ENCODE measurements at places on chromosomes 1 and 21. TPM values are rescaled to one million over a fixed set of nuclear protein-coding genes. Genes with fewer than 3 reads are reported as not detected.

- no peak for DNase-seq
Measured at GRCh38 chr1:232630894-232631195, 912 bp upstream of the SIPA1L2 start.

- DNase-seq = no peak
Measured at GRCh38 chr1:12456979-12457378, 161.0 kb downstream of the DHRS3 start.

DNA sequence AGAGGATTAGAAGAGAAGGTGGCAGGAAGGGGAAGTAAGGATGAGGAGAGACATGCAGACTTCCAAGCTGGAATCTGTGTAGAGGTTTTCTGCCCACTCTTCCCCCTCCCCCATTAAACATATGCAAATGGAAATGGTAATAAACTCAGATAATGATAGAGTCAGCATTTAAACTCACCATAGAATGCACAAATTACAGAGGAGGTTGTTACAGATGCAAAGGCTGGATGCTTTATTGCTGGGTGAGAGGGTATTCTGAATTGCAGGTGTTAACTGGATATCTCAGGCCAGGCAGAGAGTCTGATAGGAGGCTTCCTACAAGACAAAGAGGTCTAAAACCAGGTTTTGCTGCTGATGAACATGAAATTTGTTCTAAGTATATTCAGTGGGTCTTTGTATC lies 372.5 kb downstream of the SEC16B start:
- DNase-seq = no peak

GRCh38 chr1:181500636-181501035 lies 17.3 kb downstream of the CACNA1E start:
- no peak for DNase-seq

GRCh38 chr1:70890408-70890807 lies 157.2 kb downstream of the PTGER3 start:
- DNase-seq = no peak

- peak; percentile 65 for DNase-seq
Measured at GRCh38 chr1:111213412-111213811, 13.0 kb upstream of the DENND2D start.

GRCh38 chr1:155777582-155777981 lies 79.4 kb downstream of the GON4L start:
- DNase-seq = no peak

GRCh38 chr1:67792741-67793458 lies 40.4 kb downstream of the GNG12 start:
- DNase-seq = no peak

DNA sequence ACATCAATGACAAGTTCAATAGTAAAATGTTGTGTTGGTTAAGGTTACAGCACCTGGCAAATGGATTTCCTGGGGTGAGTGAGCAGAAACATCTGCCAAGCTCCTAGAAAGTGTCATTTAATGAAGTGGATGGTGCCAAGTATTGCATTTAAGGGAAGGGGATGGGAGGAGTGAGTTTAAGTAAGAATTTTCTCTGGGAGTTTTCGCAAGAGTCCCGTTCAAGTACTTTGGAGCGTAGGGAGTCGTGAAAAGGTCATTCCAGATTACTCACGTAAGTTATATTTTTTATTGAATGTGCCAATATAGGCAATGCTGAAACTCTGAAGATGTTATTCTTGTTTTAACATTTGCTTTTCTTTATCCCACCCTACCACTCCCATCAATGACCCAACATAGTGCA lies 117.4 kb upstream of the RAB3GAP2 start:
- DNase-seq = no peak

- no peak for DNase-seq
Measured at GRCh38 chr1:182635871-182636270, 31.7 kb upstream of the RGS16 start.

DNA sequence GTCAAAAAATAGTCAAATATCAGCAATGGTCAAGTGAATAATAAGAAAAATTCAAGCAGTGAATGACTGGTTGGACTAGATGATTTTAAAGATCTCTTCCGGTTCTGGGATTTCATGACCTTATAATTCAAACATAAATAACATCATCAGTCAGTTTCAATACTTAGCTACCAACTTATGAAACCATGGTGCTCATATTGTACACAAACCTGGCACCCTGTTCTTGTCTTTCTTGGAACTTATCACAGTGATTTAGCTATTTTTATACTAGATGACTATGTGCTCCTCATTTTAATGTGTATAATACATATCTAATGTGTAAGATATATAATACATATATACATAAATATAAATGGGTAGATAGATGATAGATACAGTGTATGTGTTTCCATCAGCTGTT lies 156.9 kb downstream of the CLEC20A start:
- DNase-seq = no peak

DNA sequence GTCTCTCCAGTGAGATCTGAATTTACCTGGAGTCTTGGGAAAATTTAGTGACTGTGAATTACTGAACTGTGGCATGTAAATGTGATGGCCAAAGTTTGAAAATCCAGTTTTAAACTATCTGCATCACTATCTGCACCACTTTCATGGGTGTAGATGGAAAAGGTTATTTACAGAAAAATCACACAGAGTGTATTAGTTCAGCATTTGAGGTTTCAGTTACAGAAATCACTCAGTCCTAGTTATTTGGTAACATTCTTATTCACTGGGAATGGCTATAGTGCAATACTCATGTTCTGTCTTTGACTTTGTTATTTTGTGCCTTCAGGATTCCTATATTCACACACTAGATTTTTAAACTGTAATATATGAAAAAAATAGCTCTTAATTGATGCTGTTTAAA lies 60.6 kb upstream of the IFI44L start:
- DNase-seq = no peak

DNA sequence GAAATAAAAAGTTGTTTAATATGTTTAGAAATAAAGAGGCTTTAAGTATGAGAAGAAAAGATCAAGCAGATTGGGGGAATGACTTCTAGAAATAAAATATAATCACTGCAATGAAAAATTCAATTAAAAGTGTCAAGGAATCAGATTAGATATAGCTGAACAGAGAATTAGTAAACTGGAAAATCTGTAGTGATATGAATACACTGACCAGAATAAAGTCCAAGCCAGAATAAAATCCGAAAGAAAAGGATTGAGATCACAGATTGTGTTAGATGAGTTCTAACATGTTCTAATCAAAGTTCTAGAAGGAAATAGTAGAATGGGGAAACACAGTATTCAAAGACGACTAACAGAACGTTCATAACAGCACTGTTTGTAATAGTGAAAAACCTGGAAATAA lies 73.1 kb upstream of the C1orf105 start:
- DNase-seq = no peak

- no peak for DNase-seq
Measured at GRCh38 chr1:16969057-16969611, 11.3 kb downstream of the MFAP2 start.

GRCh38 chr1:119351997-119352396 lies 16.6 kb upstream of the HAO2 start:
- DNase-seq = no peak

- peak; percentile 61 for DNase-seq
Measured at GRCh38 chr1:108560189-108560873, 431 bp downstream of the EEIG2 start.

DNA sequence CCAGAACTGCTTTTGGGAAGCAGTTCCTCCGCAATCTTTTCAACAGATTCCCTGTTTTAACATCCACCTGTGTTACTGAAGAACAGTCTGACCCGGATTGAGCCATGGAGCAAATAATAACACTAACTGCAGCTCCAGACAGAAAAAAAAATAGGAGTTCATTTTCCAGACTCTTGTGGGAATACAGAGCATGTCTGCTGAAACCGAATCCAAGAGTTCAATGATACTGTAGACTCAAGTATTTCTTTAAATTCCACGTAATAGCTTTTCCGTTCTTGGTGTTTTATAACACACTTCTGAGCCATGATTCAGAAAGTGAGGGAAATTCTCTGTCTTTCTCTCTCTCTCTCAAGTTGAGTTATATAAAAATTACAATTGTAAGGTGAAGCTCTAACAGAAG lies 60.6 kb downstream of the DDAH1 start:
- no peak for DNase-seq

GRCh38 chr1:206708058-206708457 lies 23.4 kb downstream of the MAPKAPK2 start:
- DNase-seq = no peak

DNA sequence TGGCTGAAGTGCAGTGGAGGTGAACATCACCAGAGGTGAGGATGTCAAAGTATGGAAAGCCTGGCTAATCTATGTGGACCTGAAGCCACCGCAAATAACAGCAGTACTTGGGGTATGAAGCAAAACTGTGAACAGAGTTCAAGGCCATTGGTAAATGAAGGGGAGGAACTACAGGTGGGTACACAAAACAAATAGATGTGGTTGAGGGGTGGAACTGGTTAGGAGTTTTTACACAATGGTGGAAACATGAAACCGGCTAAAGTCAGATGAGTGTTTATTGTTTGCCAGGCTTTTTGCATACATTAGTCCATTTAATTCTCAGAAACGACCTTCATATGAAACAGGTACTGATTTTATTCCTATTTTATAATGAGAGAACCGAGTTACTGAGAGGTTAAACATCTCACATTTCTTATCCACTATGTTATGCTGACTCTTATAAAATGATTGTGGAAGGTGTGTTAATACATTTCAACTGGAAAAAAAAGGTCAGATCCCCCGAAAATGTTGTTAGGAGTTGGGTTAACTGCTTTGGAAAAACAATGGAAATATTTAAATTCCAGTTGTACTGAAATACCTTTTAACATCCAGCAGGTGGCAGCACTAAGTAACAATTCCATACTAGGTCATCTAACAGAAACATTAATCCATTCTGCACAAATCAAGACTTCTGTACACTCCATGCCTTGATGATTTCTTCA lies 44.3 kb upstream of the GTF2B start:
- DNase-seq = no peak

GRCh38 chr21:43757601-43758000 lies 18.5 kb downstream of the CSTB start:
- DNase-seq = peak; percentile 62

DNA sequence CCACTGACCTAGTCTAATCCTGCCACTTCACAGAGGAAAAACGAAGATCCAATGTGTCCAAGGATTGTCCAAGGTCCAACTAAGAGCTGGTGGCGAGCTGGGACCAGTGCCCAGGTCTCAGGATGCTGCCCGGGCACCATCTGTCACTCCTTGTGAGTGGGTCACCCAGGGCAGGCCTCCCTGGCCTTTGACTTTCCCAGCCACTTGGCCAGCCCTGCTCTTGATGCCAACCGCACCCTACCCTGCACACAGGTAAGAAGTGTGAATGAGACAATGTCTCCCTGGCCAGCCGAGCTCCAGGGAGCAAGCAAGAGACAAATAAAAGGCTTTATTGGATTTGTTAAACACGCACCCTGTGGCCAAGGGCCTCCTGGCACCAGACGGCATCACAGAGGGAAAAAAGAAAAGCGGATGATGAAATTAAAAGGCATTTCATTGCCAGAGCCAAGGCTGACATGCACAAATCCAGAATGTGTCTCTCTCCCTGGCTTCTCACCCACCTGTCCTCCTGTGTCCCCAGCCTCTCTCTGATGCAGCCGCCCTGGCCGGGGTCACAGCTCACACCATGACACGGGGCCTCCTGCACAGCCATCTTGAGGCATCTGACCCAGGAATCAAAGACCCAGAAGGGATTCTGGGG lies 72.8 kb downstream of the CAMK2N1 start:
- no peak for DNase-seq

DNA sequence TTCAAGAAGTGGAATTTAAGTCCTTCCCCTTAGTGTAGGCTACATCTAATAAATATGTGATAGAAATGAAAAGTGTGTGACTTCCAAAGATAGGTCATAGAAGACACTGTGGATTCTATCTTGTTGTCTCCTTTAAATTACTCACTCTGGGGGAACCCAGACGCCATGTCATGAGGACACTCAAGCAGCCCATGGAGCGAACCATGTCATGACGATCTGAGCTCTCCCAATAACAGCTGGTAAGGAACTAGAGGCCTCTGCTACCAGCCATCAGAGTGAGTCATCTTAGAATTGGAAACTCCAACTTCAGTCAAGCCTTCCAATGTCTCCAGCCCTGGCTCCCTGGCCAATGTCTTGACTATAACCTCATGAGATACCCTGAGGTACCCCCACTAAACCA lies 6.3 kb downstream of the COA7 start:
- no peak for DNase-seq

- DNase-seq = no peak
Measured at GRCh38 chr1:158537609-158538008, 16.6 kb downstream of the OR6Y1 start.

- no peak for DNase-seq
Measured at GRCh38 chr1:162224267-162224666, 152.4 kb downstream of the SPATA46 start.

GRCh38 chr1:62398377-62398776 lies 38.5 kb upstream of the USP1 start:
- DNase-seq = no peak

DNA sequence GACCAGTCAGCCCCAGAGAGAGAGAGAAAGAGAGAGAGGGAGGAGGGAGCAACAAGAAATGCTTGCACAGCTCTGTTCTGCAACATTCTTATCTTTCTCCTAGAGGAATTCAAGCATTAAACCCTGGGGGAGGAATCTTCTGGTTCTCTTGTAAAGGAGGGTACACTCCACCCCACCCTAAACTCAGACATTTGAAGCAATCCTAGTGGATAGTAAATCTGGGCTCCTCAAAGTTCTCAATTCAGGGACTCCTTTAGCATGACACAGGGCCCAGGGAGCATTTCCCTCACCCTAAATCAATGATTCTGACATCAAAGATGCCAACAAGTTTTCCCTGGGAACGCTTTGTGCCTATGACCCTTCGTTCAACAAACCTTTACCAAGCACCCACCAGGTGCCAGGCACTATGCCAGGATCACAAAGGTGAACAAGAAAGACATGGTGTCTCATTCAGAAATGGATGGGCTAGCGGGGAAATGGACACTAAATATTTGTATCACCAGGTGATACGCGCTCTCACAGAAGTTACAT lies 11.9 kb upstream of the CAPN2 start:
- DNase-seq = no peak

DNA sequence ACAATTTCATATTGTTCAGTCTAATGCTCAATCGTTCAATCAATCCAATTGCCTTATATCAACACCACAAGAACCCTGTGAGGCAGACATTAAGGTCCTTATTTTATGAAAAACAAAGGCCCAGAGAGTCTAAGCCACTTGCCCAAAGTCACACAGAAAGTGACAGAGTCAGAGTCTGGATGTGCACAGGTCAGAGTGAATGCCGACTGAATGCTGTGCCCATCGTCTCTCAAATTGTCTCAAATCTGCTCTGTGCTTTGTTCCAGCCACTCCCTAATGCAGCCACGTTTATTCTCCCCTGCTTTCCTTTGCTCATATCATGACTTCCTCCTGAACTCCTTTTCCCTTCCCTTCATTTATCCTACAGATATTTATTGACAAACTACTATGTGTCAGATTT lies 558.3 kb downstream of the MATN1 start:
- DNase-seq = no peak

The NOS1AP gene
- 3.6 TPM for total RNA-seq

The RUNX3 gene
- 13.1 TPM for total RNA-seq

The HSPA13 gene
- total RNA-seq = 19.0 TPM

The MDM4 gene
- 77.9 TPM for total RNA-seq

The AK5 gene
- 1.0 TPM for total RNA-seq

The MAP1LC3C gene
- total RNA-seq = 10.9 TPM

The RBM8A gene
- 109 TPM for total RNA-seq

The LRRC40 gene
- total RNA-seq = 10.5 TPM

The PADI2 gene
- total RNA-seq = 18.4 TPM

The TRIM67 gene
- not detected for total RNA-seq

The KRTAP10-11 gene
- not detected for total RNA-seq

The MAEL gene
- total RNA-seq = not detected

The LMOD1 gene
- 24.2 TPM for total RNA-seq

The SDE2 gene
- 18.4 TPM for total RNA-seq

Measured in lower lobe of right lung (tissue), 2 donors.